ENCODE measurements at places on chromosomes 6 and 20.
A peak's percentile ranks its signal among the peaks of the same experiment; 100 is the strongest.

DNA sequence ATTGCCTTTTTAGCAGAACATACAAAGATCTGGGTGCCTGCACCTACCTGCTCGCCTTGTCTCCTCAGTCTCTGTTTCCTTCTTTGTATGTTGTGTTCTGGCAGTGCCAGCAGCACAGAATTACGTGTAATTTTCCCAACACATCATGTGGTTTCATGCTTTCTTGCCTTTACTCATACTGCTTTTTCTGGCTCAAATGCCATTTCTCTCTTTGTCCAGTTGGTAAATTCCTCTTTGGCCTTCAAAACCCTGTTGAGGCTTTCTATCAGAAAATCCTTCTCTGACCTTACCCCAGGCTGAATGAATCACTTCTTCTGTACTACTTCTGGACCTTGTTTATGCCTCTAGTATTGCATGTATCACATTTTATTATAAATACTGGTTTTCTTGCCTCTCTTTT is 31.8 kb downstream of the L3MBTL3 start:
- no peak for DNase-seq

DNA sequence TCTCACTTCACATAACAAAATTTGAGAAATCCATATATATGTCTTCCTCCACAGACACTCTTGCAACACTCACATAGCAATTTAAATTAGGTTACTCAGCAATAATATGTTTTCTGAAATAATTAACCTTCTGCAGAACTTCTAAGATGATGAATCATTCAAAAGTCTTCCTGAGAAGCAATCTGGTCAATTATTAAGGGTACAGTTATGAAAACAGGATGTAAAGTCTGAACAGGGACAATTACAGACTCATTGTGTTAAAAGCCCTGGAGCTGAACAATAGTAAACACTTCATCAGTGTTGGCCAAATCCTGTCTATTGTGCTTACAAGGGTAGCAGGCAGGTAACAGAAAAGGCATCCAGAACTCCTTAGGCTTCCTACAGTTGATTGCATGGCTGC is 75.4 kb downstream of the FILIP1 start:
- no peak for DNase-seq

DNA sequence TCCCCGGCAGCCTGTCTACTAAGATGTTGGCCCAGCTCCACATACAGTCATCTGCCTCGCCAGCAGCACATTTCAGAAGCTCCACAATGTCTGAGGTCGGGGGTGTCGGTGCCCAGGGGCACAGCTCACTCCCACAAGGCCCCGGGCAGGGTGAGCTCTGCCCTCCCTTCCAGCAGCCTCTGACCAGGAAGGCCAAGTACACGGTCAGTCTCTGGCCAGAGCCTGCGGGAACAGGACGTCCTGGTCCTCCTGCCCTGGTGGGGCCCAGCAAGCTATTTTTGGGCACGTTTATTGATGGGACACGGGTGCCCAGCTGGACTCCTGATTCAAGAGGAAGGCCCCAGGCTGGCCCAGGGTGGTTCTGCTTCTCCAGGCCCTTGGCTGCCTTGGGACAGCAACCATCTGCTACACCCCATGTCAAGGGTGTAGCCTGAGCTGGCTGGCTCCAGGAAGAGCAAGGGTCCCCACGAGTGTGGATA is 114.9 kb upstream of the PTPN1 start:
- no peak for DNase-seq

- no peak for DNase-seq
These were observed 860 bp upstream of the TMEM14C start for GRCh38 chr6:10721850-10722569.

DNA sequence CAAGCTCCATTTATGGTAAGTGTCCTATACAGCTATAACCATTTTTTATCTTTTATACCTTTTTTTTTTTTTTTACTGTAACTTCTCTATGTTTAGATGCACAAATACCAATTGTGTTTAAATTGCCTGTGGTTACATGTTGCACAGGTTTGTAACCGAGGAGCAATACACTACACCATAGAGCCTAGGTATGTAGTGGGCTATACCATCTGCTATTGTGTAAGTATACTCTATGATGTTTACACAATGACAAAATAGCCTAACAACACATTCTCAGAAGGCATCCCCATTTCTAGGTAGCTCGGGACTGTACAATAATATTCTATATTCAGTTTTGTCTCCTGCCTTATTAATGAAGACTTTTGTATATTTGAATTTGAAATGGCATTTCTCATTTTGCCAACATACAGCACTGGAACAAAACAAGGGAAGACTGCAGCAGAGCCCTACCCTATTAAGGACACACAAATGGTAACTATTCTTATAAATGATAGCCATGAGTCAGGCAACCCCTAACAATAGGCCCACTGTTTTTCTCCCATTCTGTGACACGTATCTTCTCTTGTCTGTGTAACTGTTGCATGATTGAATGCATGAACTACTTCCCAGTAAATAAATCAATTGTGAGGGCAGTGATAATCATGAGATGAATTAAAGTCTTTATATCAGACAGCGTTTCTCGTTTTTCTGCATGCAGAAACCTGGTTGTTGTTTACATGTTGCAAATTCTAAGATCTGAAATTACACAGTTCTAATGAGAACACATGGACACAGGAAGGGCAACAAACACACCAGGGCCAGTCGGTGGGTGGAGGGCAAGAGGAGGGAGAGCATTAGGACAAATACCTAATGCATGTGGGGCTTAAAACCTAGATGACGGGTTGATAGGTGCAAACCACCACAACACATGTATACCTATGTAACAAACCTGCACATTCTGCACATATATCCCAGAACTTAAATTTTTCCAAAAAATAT is 173.9 kb downstream of the EPM2A start:
- DNase-seq, result no peak

DNA sequence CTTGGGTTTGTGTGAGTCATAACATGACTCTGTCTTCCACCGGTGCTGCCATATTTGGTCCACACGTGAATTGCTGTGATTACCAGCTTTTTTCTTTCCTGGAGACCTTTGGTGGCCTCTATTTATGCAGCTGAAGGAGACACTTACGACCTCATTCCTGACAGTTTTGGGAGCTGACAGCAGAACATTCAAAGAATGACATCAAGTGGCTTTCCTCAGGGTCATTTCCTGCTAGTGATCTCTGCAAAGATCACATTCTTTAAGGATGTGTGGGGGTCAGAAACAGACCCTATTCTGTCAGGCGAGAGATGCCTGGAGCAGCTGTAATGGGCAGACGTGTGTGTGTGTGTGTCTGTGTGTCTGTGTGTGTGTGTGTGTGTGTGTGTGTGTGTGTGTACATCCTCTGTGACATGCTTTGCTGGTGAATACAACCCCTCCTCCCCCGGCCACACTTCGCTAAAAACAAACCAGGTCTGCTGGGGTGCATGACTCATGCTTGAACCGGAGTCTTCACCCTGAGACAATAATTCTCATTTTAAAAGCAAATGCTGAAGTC is 115.6 kb downstream of the TMEM170B start:
- peak; percentile 60 for DNase-seq

- peak; percentile 85 for DNase-seq
These were observed at the start of gene RAET1G for GRCh38 chr6:149922642-149923326. Gene RAET1G (minus strand): TSS chr6:149923121. CDS start chr6:149923010, 111 bp downstream.

GRCh38 chr20:13231031-13231752 is 10.1 kb downstream of the ISM1 start:
- DNase-seq, result peak; percentile 56

GRCh38 chr6:39193201-39193791 is 36.0 kb downstream of the KCNK5 start:
- no peak for DNase-seq

- DNase-seq, result no peak
These were observed 8.7 kb downstream of the ZHX3 start for GRCh38 chr20:41308726-41309413.

GRCh38 chr6:41051873-41052272 is 1.1 kb upstream of the APOBEC2 start:
- no peak for DNase-seq

Data from stimulated activated CD4-positive, alpha-beta T cell treated with anti-CD3 and anti-CD28 coated beads, Interleukin-1b, Interleukin-23, amount 100 ng/mL, for 48 hours (primary cell).